NCI-H510A (cell line): ENCODE measurements at places on chromosomes 16 and 17.

GRCh38 chr16:58114827-58115825 is 14.1 kb downstream of the CFAP20 start:
- DNase-seq: no peak

GRCh38 chr17:21425736-21426135 is 49.6 kb downstream of the KCNJ12 start:
- no peak for DNase-seq

DNA sequence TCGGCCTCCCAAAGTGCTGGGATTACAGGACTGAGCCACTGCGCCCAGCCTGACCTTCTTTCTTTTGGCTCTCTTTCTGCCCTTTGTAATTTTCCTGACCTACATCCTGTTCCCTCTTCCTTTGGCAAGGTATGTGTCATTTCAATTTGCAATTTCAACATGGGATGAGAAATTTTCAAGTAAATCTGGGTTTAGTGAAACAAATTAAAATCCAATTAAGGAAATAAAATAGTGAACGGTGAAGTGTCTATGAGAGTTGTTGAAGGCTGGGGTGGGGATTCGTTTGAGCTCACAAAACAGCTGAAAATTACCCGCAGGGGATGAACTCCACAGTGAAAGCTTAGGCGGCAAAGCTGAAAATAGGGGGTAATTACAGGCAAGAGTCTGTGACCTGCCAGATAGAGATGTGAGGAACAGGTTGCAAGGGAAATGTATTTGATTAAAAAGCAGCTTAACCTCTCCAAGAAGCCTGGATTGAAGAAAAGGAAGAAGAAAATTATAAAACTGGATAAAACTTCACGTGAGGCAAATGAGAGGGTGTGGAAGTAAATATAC is 277.7 kb downstream of the UTP18 start:
- DNase-seq: no peak

DNA sequence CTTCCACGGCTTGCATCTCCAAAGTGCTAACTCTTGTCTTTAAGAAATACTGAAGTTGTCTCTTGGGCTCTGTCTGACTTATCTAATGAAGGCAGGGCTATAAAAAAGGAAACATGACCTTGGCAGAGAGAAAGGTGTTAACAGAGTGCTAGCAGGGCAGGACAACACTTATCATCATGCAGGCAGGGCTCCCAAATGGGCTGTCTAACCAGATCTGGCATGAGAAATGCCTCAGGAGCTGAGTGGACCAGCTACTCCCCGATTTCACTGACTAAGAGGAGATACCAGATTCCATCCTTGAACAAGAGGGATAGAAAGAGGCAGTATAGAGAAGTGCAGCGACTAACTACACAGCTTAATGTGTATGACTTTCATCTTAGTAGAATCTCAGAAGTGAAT is 32.6 kb downstream of the PMP22 start:
- DNase-seq: no peak

GRCh38 chr17:55731586-55732250 is 9.1 kb upstream of the TMEM100 start:
- no peak for DNase-seq

DNA sequence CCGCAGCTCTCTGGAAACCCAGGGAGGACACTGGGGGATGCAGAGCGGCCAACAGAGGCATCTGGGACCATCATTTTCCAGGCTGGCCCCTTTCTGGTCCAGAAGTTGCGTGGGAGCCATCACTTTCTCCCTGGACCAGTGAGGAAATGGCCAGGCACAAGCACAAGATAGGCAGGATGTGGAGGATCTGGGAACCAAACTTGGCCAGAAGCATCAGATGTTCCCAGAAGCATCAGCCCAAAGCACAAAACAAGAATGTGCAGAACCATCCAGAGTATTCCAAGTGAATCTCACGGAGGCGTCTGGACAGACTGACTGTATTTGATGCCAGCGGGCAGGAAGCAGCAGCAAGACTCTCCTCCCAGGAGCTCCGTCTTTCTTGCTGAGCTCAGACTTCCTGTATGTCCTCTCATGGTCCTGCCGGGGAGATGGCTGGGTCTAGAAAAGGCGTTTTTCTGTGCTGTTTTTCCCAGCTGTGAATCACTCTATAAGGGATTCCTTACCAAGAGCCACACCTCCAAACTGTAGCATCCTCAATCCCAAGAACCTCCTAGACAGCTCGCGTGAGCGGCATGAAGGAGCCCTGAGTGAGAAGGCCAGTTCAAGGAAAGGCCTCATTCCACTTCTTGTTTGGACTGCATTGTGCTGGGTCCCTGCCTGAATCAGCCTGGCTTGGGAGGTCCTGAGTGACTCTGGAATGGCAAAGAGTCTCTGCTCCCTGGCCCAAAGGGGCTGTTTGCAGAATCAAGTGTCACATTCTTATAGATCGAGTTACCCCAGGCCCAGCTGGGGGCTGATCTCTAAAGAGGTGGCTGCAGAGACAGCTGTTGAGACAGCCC is 49.5 kb upstream of the MTSS2 start:
- no peak for DNase-seq

- no peak for DNase-seq
These were observed 19.6 kb downstream of the NOD2 start for GRCh38 chr16:50712956-50713355.

GRCh38 chr17:80337195-80337895 is 76.7 kb downstream of the RNF213 start:
- no peak for DNase-seq

DNA sequence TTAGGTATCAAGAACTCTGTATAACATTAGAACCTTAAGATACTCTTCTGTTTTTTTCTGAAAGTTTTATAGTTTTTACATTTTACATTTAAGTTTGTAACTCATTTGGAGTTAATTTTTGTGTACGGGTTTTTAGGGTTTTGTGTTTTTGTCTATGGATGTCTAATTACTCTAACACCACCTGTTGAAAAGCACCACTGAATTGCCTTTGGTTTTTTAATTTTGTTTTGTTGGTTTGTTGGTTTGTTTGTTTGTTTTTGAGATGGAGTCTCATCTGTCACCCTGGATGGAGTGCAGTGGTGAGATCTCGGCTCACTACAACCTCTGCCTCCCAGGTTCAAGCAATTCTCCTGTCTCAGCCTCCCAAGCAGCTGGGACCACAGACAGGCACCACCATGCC is 29.8 kb upstream of the ZNF629 start:
- DNase-seq: no peak

GRCh38 chr17:1882836-1883235 is 53.0 kb downstream of the RPA1 start:
- DNase-seq: no peak

GRCh38 chr17:80012765-80013741 is 22.6 kb downstream of the TBC1D16 start:
- DNase-seq: no peak

GRCh38 chr16:78211946-78212345 is 112.5 kb downstream of the WWOX start:
- DNase-seq: no peak
